ENCODE measurements at places on chromosomes 3 and 15.

GRCh38 chr15:98541519-98541918 lies 106.8 kb upstream of the IGF1R start:
- no peak for DNase-seq

DNA sequence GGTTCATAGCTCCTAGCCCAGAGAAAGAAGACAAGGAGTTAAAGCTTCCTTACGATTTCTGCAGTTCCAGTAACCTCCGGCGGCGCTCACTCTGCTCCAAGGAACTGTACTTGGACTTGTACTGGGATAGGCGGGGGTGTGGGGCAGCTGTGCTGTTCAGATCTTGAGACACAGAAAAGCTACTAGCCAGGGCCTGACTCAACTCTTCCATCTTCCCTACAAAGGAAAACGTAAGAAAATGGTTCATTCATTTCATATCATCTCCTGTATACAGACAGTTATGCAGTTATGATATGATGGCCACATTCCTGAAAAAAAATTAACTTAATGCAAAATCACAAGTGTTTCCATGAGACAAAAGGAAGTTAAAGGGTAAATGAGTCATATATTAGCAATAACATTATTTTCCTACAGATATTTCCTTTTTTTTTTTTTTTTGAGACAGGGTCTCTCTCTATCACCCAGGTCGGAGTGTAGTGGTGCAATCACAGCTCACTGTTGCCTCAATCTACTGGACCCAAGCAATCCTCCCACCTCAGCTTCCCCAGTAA lies 4.6 kb downstream of the SNUPN start:
- DNase-seq = no peak

DNA sequence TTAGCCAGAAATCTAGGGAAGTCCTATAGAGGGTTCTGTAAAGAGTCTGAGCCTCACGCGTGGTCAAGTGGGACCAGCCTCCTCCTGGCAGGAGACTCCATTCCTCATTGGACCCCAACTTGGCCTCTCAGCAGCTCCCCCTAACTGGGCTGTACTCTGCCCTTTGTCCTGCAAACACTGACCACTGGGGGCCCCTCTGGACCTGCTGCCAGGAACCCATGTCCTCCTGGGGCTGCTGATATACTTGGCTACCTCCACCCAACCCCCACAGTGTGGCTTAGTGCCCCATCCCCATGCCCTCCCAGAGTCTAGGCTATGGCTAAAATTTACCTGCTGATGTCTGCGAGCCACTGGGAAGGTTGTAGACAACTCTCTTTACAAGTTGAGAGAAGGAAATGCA lies 62.7 kb downstream of the UBP1 start:
- DNase-seq = no peak

DNA sequence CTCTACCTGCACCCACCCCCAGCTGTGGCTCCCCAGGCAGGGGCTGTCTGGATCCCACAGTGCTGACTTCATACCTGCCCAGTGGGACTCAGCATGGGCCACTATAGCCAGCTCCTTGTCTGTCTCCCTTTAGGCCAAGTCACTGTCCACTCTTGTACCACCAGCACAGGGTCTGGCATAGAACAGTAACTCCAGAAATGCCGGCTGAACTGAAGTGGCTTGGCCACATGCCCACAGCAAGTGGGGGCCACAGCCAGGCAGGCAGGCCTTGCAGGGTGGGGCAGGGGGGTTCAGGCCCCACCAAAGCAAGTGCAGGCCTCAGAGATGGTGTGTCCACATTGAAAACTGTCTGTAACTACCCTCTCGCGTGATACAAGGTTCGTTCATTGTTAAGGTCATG lies 252.6 kb upstream of the LYSMD4 start:
- no peak for DNase-seq

GRCh38 chr3:38151667-38152265 lies 13.3 kb downstream of the MYD88 start:
- no peak for DNase-seq

DNA sequence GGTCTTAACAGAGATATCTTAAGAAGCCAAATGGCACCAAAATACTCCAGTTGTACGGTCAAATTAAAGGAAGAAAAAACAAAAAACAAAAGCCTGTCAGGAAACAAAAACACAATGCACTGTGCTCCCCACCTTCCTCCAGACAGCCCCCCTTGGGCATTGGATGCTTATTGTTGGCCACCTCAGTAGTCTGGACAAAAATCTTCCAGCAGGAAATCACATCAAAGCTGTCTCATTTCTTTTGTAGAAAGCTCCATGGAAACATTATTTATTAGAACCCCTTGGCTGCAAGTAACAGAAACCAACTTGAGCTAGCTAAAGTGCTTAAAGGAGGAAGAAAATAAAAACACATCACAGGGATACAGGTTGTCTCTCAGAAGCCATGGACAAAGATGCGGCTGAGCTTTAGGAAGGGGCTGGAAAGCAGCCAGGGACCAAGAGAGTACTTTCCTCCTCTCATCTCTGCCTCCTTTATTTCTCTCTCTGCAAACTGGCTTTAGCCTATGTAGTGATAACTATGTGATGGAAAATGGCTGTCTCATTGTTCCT lies 651.5 kb upstream of the ADAMTS9 start:
- DNase-seq = no peak

DNA sequence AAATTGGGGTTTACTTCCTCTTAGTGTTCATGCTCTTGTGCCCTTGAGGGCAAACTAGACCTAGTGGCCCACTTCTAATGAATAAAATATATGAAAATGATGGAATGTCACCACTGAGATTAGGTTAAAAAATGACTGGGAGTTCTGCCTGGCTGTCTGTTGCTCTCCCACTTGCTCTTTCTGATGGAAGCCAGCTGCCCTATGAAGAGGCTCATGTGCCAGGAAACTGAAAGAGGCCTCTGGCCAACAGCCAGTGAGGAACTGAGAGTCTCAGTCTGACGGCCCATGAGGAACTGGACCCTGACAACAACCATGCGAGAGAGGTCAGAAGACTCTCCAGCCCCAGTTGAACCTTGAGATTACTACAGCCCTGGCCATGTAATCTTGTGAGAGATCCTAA lies 107.1 kb upstream of the FHIT start:
- no peak for DNase-seq

DNA sequence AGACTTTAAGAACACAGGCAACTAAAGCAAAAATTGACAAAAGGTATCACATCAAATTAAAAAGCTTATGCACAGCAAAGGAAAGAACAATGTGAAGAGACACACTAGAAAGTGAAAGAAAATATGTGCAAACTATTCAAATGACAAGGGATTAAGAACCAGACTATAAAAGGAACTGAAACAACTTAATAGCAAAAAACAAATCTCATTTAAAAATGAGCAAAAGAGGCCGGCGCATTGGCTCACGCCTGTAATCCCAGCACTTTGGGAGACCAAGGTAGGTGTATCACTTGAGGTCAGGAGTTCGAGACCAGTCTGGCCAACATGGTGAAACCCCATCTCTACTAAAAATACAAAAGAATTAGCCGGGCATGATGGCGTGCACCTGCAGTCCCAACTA lies 14.4 kb downstream of the NGLY1 start:
- no peak for DNase-seq

DNA sequence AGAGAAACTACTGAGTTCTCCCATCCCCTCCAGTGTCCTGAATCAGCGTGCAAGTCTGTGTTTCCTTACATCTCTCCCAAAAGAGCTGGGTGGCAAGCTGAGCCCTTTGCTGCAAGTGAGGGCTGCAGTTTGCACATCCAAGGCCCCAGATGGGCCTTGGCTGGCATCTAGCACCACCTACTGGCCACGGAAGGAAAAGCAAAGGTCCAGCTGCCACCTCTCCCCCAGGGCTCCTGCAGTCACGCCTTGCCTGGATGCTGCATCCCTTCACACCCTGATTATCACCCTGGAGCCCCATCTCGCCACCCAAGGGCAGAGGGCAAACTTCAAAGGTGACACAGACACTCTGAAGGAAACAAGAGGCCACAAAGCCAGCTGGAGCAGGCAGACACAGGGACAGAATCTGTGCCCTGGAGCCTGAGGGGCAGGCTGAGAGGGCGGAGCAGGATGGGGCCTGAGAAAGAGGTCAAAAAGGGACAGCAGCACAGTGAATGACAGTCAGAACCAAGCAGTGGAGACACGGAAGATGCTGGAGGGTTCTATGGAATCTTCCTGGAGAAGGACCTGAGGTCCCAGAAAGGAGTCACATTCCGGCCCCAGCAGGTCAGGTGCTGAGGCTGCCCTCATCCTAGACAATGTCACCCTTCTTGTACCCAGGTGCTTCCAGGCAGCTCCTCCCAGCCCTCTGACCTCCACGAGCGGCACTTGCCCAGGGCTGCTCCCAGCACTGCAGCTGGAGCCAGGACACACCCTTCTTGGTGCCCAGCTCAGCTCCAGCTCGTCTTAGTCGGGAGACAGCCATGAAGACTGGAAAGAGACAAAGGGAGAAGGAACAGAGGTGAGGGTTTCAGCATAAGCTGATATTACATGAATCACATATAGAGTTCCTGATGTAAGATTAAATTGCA lies 18.3 kb upstream of the NTRK3 start:
- peak; percentile 87 for DNase-seq

DNA sequence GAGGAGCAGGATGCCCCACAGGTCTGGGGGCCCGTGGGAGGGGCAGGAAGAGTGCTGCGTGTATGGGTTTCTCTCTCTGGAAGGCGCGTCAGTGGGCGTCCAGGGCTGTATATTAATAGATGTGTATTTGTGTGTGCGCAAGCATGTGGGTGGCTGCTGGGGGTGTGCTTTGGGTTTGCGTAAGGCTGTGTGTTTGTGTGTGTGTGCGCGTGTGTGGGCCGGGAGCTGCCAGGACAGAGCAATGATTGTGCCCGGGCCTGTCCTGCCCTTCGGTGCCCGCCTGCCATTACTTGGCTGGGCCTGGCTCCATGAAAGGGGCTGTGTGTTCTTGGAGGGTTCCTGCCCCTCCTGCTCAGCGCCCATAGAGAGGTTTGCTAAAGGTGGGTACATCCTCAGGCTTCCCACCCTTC lies 16.3 kb downstream of the CSPG4 start:
- no peak for DNase-seq

DNA sequence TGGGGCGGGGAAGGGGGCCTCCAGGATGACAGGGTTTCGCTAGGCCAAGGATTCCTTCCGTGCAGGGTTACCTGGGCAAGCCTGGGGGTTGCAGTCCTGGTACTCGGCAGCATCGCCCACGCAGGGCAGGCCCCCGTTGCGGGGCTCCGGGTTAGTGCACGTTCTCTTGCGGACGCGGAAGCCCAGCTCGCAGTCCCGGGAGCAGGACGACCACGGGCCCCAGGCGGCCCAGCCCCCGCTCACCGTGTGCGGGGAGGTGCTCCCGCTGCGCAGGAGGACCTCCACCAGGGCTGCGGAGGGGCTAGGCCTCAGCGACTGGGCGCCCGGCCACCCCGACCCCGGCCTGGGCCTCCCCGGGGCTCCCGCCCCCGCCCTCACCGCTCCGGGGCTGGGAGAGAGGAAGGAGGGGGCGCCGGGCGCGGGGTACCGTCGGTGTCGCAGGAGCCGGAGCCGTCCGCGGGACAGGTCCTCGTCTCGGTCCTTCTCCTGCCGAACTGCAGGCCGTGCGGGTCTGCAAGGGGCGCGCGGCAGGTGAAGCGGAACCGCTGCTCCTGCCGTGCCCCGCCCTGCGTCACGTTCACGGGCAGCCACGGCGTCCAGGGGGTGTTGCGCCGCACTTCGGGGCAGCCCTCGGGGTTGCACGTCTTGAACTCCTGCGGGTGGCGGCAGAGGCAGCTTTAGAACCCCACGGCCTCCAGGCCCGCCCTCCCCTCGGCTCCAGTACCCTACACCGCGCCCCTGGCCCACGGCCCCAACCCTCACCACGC lies 114.6 kb downstream of the SEMA5B start:
- DNase-seq = no peak

- no peak for DNase-seq
Observed at GRCh38 chr15:27563765-27564370, 535.2 kb downstream of the OCA2 start.

- DNase-seq = no peak
Observed at GRCh38 chr3:182148360-182148759, 436.6 kb downstream of the SOX2 start.

GRCh38 chr3:23480329-23480714 lies 277.2 kb downstream of the UBE2E2 start:
- DNase-seq = no peak

- no peak for DNase-seq
Observed at GRCh38 chr3:101155825-101156224, 162.6 kb upstream of the ABI3BP start.

DNA sequence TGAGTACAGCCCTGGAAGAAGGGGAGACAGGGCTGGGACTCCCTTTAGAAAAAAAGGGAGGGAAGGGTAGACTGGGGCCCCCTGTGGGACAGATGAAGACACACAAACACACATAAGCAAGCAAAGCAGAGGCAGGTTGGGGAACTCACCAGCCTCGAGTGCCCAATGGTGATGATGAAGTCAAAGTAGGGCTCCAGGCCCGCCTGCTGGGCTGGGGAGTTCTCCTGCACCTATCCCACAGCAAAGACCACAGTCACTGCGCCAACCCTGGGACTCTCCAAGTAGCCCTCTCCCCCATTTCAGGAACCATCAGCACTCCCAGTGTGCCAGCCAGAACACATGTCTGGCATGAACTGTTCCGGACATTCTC lies 4.1 kb downstream of the GORASP1 start:
- DNase-seq = no peak

GRCh38 chr3:149650828-149651227 lies 7.0 kb downstream of the WWTR1 start:
- DNase-seq = no peak

GRCh38 chr15:39642011-39642640 lies 61.2 kb downstream of the THBS1 start:
- no peak for DNase-seq

DNA sequence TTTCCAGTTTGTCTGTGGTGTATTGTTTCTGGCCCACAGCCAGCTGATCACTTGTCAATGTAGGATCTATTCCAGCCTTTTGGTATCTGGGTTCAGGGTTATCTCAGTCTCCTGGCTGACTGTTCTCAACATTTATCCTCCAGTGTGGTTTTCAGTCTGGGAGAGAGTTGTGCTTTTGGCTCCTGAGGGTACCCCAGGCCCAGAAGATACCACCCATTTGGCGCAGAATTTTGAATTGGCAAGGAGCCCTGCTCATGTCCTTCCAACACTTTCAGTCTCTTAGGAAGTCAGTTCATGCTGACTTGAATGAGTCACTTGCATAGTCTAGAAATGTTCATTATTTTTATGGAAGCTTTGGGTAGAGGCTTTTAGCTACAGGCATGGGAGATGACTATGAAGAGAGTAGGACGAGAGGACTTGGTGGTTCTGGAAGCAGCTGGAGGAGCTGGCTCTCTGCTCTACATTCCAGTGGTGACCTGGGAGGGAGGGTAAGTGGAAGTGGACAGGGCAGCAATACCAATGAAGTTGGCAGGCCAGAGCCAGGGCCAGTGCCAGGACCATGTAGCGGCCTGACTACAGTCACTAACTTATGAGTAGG lies 7.2 kb downstream of the POLR2H start:
- no peak for DNase-seq

GRCh38 chr15:92425578-92426225 lies 32.0 kb downstream of the ST8SIA2 start:
- DNase-seq = no peak

DNA sequence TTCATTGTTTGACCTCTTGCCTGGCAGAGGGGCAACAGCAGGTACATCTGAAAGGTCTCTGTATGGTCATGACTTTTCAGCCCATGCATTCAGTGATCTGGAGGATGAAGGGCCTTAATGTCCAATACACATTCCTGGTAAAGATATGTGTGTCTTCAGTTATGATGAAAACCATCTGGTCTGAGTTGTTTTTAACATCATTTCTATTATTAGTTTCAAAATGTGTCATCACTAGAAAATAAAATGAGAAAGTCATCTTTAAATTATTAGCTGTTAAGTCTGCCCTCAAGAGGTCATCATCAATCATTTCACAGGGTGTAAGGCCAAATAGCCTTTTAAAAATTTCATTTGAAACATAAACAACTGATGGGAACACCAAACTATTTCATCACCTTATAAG lies 92.1 kb upstream of the PLSCR4 start:
- DNase-seq = no peak

Measured in HEK293T (cell line).